CD8-positive, alpha-beta memory T cell (primary cell): ENCODE measurements at places on chromosomes 11 and 22.

GRCh38 chr11:126414615-126415014, 59.1 kb downstream of the ST3GAL4 start:
- no peak for DNase-seq

DNA sequence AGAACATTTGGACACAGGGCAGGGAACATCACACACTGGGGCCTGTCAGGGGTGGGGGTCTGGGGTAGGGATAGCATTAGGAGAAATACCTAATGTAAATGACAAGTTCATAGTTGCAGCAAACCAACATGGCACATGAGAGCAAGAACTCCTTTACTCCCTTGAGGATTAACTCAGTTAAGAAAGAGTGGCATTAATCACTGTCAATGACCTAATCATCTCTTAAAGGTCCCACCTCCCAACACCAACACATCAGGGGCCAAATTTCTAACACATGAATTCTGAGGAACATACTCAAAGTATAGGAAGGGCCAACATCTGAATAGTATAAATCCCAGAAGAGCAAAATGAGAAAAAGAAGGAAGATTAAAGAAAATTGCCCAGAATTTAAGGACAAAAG, 272.9 kb downstream of the SWAP70 start:
- no peak for DNase-seq

- DNase-seq = no peak
These were observed 519 bp upstream of the PDE3B start for GRCh38 chr11:14642873-14643696.

DNA sequence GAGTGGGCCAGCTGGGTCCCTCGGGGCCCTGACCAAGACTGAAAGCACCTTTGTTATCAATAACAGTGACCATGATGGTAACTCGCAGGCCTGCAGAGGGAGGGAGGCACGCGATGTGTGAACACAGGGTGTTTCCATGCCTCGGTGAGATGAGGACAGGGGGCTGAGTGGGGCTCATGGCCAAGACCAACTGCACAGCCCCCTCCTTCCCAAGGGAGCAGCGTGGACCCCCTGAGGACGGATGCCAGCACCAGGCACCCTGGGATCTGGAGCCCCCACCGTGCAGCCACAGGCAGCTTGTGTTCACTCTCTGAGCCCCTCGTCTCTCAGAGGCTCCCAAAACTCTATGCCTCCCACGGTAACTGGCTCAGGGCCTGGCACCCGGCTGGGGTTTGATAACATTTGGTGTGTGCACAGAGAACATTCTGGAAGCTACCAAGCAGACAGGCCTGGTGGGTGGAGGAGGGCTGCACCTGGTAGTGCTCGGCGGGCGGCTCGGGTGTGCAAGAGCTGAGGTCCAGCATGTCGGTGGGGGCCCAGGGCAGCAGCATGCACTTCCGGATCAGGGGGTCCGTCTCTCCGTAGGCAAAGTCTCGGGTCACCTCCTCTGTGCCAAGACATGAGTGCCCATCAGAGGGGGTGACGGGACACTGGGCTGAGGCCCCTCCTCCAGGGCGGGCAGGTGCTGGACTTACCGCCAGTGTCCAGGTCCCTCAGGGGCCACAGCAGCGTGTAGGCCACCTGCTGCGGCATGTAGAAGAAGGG, 7.6 kb downstream of the TTLL12 start:
- DNase-seq = no peak

GRCh38 chr22:17872471-17872870, 98.2 kb upstream of the BID start:
- DNase-seq = no peak

GRCh38 chr11:48062649-48063048, 82.3 kb downstream of the PTPRJ start:
- DNase-seq = no peak

- DNase-seq = no peak
These were observed 56.1 kb downstream of the HSD17B12 start for GRCh38 chr11:43736502-43737200.

DNA sequence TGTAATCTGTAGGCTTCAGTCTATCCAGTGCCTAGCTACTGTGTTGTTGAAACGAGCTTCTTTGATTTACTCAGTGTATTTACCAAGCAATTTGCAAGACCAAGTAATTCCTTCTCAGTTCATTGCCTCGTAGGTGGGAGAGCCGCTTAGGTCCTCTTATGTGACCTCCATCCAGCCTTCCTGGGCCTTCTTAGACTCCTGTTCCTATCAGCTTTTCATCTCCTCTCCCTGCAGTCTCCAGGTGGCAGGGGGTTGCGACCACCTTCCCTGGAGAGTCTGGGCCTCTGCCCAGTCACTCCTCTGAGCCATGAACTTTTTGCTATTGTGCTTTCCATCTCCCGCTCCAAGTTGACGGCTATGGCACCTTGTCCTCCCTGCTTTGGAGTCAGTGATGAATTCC, 251.8 kb downstream of the KIRREL3 start:
- DNase-seq = no peak

DNA sequence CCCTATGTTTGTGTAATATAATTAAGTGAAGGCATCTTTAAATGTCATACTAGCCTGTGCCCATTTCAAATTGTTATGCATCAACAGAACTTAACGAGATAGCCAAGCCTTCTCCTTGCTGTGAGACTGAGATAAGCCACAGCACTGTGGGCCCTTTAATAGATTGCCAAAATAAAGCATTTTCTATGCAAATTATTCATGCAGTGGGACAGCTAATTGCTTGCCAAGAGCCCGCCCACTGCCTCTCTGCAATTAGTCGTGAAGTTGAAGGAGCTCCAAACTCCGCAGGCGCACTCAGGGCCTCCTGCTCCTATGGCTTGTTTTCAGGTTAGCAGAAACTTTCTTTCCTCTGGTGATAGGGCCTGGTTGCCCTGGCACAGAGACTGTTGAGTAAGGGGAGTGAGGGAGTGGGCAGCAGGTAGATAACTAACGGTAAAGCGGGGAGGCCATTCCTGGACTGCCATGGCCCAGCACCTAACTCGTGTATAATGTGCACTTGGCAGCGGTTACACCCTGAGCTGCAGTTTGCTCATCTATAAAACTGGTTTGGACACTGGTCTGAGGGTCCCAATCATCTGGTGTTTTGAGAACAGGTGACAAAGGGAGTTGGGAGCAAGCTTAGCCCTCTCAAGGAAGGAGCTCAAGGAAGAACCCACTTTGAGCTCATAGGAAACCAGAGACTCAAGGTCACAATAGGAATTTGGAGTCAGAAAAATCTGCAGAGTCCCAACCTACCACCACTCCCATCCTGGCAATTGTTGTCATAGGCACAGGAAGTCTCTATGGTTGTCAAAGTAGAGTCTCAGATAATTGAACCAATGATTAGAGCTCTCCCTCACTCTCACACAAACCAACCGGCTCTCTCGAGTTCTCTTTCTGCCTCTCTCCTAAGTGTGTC, 33.9 kb upstream of the RIC3 start:
- no peak for DNase-seq
